Colonic mucosa (tissue), 4 donors: ENCODE measurements at places on chromosomes 16 and 17. TPM values are rescaled to one million over a fixed set of nuclear protein-coding genes. Genes with fewer than 3 reads are reported as not detected.

DNAH2 gene
- total RNA-seq: 0.32 TPM

- peak; percentile 93 for DNase-seq
Observed at GRCh38 chr17:40341808-40342503, 22.6 kb downstream of the GJD3 start.

KRTAP4-9 gene
- total RNA-seq: not detected

CALB2 gene
- total RNA-seq: 2.8 TPM
